ENCODE measurements at places on chromosomes 4 and X.

DNA sequence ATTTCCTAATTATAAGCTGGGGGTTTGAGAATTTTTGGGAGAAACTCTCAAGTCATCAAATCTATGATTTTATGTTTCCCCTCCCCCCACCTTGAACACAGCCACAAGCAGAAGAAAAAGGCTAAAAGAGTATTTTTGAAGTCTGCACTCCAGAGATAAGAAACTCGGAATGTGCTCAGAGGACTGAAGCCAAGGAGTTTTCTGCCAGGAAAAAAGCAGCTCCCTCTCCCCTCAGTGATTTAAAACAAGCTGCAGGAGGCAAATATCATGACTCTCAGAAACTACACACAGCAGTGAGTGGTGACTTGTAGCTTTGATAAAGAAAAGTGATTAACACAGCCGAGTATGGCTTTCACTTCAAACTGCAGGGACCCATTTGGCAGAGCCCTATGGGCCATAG, 800.2 kb upstream of the FTHL17 start:
- no peak for DNase-seq

DNA sequence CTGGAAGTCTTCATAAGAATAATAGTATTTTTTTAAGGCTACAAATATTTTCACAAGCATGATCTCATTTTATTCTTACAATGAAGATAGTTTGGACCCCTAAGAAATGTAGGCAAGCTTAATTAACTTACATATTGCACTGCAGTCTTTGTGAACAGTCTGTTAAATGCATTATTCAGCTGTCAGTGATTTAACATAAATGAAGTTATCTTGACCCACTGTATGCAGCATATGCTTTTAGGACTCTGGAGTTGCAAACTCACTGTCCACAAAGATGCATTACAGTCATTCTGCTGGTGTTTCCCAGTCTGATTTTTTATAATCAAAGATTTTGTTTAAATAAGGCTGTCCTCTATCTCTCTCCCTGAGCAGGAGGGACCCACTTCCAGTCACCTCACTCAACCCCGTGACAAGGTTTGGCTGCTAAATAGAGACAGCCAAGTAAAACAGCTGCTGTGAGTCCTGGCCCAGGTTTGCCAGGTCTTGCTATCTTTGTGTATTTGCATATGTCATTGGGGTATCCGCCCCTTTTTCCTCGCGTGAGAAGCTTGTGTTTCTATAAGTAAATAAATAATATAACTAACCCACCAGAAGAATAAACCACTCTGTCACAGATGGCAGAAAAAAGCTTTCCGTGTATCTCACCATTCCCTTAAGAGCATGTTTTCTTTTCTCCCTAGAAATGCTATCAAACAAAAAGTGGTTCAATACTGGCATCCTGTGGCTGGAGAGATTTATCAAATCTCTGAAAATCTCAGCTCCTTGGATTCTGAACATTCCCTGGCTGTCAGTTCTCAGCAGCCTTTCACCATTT, 67.0 kb downstream of the SLC7A11 start:
- DNase-seq: no peak

- peak; percentile 59 for DNase-seq
Measured at GRCh38 chr4:163694385-163694784, 199.9 kb downstream of the TMA16 start.

GRCh38 chr4:84378983-84379382, 120.1 kb downstream of the NKX6-1 start:
- no peak for DNase-seq

GRCh38 chr4:174699654-174700053, 129.4 kb downstream of the GLRA3 start:
- no peak for DNase-seq

DNA sequence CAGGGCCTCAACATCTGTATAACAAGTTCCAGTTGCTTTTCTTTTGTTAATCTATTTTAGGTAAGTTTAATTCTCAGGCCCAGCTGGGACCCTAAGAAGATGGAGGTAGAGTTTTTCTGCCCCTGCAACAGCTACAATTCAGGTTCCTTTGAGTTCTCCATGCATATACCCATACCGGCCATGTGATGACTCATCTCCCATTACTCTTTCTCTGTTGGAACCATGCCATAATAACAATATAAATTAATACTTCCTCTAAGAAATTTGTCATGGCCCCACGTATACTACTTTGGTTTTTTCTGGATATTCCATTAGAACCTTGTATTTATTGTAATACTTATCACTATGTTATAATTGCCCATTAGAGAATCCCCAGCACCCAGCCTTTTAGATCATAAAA, 1.3 kb upstream of the INTU start:
- DNase-seq: peak; percentile 5

DNA sequence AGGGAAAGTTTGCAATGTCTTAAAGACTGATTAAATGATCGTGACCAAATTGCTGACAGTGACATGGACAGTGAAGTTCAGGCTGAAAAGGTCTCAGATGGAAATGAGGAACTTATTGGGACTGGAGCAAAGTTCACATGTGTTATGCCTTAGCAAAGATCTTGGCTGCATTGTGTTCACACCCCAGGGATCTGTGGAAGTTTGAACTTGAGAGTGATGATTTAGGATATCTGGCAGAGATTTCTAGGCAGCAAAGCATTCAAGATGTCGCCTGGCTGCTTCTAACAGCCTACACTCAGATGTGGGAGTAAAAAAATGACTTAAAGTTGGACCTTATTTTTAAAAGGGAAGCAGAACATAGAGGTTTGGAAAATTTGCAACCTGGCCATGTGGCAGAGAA, 21.4 kb downstream of the SCARB2 start:
- no peak for DNase-seq

DNA sequence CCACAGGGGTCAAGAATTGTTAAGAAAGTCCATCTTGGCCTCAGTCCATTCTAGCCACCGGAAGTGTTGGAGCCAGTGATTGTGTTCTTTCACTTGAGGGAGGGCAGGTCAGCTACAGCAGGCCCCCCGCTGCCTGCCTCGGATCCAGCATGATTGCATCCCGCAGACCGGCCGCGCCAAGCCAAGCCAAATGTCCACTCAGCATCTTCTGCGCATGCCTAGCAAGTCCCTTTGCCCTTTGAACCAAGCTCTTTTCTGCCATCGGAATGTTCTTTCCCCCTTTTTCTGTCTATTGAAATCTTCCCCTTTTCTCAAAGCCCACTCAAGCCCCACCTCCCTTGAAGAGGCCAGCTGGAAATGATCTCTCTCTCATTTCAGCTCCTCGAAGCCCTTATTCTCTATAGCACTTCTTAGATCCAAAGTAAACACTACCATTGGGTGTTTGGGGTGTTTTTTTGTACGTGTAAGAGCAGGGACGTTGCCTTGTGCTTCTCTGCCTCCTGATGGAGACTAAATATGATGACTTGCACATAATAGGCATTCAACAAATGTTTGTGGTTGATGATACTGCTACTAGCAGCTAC, 147.8 kb upstream of the BCOR start:
- DNase-seq: peak; percentile 62

- peak; percentile 57 for DNase-seq
Measured at GRCh38 chrX:72243472-72243871, 4.6 kb upstream of the ERCC6L start.

GRCh38 chr4:155704841-155705404, 38.3 kb downstream of the GUCY1A1 start:
- DNase-seq: no peak

DNA sequence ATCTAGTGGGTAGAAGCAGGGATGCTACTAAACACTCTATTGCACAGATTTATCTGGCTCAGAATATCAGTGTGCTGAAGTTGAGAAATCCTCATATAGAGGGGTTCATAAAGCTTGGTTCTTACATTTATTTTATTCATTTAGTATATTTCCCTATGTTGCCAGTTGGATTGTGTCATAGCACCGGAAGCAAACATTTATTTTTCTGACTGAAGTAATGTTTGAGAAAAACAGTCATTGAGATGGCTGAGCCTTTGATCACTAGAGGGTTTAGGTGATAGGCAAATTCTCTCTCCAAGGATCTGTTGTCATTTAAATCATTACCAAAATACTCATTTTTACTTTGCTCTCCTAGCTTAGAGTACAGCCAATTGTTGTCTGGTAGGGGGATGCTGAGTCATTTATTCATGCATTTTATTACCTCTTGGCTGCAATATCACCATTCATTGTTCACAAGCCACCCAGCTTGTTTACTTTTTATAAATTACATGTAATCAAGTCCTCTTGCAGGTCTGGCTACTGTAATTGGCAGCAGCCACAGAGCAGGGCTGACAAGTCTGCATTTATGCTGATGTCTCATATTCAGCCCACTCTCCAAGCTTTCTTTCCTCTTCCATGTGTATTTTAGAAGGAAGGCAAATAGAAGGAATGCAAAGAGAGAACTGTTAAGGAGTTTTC, 15.2 kb downstream of the GAB1 start:
- no peak for DNase-seq

GRCh38 chr4:102610476-102610875, 109.3 kb downstream of the NFKB1 start:
- DNase-seq: no peak

DNA sequence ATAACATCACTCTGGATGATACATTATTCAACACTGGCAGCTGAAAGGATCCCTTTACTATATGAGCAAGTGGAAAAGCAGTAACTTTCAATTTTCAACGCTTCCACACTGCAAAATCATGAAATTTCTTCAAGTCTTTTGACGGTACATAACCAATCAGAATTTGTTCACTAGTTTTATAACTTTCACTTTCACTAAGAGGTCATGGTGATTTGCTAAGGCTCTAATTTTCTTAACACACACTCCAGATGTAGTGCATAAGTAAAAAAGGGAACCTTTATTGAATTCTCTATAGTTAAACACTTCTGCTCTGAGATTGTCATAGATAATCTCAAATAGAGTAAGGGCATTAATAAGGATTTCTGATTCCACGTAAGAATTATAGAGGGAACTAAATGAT, 4.1 kb downstream of the ARMCX2 start:
- DNase-seq: no peak

DNA sequence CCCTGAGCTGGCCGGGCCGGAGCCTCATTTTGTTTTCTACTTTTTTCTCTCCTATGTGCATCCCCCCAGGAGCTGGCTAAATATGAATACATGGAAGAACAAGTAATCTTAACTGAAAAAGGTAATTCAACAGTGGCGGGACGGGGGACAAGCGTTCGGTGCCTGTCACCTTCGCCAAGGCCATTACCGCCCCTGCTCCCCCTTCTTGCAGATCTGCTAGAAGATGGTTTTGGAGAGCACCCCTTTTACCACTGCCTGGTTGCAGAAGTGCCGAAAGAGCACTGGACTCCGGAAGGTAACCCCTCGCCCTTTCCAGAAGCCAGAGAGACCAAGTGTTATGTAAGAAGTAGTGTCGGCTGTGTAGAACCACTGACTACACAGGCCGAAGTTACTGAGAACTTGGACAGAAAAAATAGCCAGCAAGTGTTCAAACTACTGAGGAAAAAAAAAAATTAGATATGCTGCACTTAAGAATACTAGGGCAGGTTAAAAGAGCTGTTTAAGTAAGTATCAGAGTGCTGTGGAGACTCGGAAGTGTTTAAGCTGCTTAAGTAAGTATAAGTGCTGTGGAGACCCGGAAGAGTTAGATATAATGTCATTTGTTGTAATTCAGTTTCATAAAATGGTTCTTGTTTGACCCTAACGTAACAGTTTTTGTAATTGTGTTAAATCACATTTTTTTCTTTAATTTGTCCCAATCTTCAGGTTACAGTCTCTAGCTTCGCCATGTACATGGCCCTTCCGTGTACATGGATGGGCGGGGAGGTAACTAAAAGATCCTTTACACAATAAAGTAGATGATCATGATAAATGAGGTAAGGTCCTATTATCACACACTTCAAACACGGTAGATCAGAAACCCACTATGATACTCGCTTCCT, 856 bp downstream of the SAT1 start:
- no peak for DNase-seq

- DNase-seq: no peak
Measured at GRCh38 chr4:186885289-186885688, 161.6 kb upstream of the FAT1 start.

GRCh38 chr4:87356832-87357526, 34.0 kb downstream of the HSD17B11 start:
- no peak for DNase-seq

DNA sequence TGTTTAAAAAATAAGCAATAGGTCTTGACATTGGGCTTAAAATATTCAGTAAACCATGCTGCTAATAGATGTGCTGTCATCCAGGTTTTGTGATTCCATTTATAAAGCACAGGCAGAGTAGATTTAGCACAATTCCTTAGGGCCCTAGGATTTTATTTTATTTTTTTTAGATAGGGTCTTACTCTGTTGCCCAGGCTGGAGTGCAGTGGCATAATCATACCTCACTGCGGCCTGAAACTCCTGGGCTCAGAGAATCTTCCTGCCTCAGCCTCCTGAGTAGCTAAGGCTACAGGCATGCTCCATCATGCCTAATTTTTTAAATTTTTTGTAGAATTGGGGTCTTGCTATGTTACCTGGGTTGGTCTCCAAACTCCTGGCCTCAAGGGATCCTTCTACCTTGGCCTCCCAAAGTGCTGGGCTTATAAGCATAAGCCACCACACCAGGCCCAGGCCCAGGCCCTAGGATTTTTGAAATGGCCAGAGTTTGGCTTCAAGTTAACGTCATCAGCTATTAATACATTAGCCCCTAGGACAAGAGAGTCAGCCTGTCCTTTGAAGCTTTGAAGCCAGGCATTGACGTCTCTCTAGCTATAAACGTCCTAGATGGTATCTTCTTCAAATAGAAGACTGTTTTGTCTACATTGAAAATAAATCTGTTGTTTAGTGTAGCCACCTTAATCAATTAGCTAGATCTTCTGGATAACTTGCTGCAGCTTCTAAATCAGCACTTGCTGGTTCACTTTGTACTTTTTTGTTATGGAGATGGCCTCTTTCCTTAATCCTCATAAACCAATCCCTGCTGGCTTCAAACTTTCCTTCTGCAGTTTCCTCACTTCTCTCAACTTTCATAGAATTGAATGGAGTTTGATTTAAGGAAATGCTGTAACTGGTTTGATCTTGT, 35.8 kb downstream of the EIF2S3 start:
- no peak for DNase-seq

DNA sequence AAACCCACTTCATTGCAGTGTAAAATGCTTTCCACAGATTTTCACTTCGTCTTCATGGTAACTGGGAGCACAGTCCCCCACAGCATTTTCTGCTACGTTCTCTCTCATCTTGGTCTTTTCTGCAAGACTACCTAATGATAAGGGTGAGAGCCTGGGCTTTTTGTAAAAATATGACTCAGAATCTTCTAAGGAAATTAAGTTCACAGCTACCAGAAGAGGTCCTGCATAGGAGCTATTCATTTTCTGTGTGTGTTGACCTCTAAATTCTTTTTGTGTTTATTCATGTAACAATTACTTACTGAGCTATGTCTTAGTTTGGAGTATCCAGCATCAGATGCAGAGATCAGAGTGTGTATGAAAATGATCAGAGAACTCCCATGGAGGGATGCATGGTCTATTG, 192.2 kb downstream of the CPEB2 start:
- DNase-seq: no peak

DNA sequence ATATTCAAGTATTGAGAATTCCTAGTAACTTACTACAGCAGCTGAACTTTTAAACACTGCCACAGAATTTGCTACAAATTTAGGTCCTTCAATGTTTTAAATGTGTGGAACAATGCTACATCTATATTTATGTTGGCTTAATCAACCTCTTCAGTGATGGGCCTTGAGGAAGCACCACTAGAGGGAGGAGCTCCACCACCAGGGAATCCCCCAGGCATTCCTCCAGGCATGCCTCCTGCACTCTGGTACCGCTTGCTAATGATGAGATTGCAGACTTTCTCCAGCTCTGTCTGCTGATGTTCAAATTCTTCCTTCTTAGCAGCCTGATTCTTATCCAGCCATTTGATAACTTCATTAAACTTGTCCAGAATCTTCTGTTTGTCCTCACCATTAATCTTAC, 190.8 kb downstream of the HTR2C start:
- no peak for DNase-seq

GRCh38 chrX:16853537-16853936, 16.6 kb downstream of the RBBP7 start:
- DNase-seq: no peak

Data from RPMI7951 (cell line).